ENCODE measurements at places on chromosomes 2 and 18.
A peak's percentile ranks its signal among the peaks of the same experiment; 100 is the strongest.

- no peak for DNase-seq
These were observed 13.4 kb upstream of the DYNC1I2 start for GRCh38 chr2:171673905-171674304.

DNA sequence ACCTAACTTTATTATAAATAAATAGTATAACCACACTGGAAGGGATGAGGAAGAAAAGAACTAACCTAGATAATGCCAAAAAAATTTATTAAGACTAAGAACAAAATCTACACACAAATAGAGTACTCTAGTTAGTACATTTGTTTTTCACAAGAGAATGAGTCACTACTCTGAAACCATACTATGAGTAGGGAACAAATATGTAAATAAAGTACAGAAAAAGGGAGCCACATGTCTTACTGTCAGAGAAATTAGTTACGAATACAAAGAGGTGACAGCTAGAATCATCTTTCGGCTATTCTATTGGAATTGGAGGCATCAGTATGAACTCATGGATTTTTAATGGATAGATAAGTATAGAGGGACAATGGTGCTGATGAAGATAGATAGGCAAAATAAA, 150.5 kb downstream of the COPS8 start:
- no peak for DNase-seq

DNA sequence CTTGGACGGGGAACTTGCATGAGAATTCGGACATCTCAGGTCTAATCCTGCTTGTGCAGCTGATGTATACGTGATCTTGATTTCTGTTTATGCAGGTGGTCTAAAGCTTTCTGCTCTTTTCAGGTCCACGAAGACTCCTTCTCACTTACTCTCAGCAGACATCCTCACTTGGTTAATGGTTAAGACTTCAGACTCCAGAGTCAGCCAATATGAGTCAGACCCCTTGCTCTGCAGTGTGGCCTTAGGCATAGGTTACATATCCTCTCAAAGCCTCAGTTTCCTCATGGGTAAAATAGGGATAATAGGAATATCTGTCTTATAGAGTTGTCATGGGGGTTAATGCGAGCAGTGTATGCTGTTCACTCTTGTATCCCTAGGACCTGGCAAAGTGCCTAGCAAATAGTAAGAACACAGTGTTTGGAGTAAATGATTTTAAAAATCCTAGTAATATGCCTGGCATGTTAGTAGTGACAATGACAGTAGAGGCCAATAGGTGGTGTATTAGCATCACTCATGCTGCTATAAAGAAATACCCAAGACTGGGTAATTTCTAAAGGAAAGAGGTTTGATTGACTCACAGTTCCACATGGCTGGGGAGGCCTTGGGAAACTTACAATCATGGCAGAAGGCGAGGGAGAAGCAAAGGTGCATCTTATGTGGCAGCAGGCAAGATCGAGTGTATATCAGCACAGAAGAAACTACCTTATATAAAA, 42.3 kb downstream of the XRCC5 start:
- DNase-seq = no peak

- no peak for DNase-seq
These were observed 11.0 kb downstream of the CPSF3 start for GRCh38 chr2:9434489-9434888.

GRCh38 chr2:33785201-33786106, 186.4 kb upstream of the FAM98A start:
- no peak for DNase-seq

- peak; percentile 46 for DNase-seq
These were observed 7.3 kb upstream of the PLEK start for GRCh38 chr2:68357605-68358337.

- peak; percentile 92 for DNase-seq
These were observed 35.8 kb upstream of the INHBB start for GRCh38 chr2:120310136-120310535.

- DNase-seq = no peak
These were observed 25.4 kb downstream of the CHRNA1 start for GRCh38 chr2:174738841-174739240.
